ENCODE measurements at places on chromosomes 3 and 15. TPM values are rescaled to one million over a fixed set of nuclear protein-coding genes. Genes with fewer than 3 reads are reported as not detected.

- DNase-seq, result no peak
- H3K27ac ChIP-seq, result no peak overlapping the region
- H3K4me3 ChIP-seq, result peak overlapping the region; percentile 48
- H3K36me3 ChIP-seq, result no peaks in the 10 kb centered on the region
Measured at GRCh38 chr3:51982352-51982837, 940 bp upstream of the ACY1 start.

GRCh38 chr3:45381168-45381852 lies 7.1 kb upstream of the LARS2 start:
- no peaks in the 10 kb centered on the region for H3K36me3 ChIP-seq
- H3K27ac ChIP-seq, result no peak overlapping the region

The DUSP7 gene
- 30.5 TPM for total RNA-seq

GRCh38 chr3:11757441-11757875 lies 89.2 kb downstream of the TAMM41 start:
- no peak overlapping the region for H3K27ac ChIP-seq
- no peak for DNase-seq
- no peaks in the 10 kb centered on the region for H3K4me1 ChIP-seq
- H3K4me3 ChIP-seq, result no peak overlapping the region
- peaks cover 3% of the 10 kb centered on the region for H3K27me3 ChIP-seq
- no peaks in the 10 kb centered on the region for H3K36me3 ChIP-seq

GRCh38 chr3:67699882-67700281 lies 45.5 kb upstream of the SUCLG2 start:
- H3K27ac ChIP-seq, result no peak overlapping the region
- DNase-seq, result no peak
- H3K4me3 ChIP-seq, result no peak overlapping the region
- H3K27me3 ChIP-seq, result no peaks in the 10 kb centered on the region
- no peaks in the 10 kb centered on the region for H3K4me1 ChIP-seq

The ASB14 gene
- not detected for total RNA-seq

- H3K4me1 ChIP-seq, result no peaks in the 10 kb centered on the region
- H3K27ac ChIP-seq, result no peak overlapping the region
- H3K27me3 ChIP-seq, result no peaks in the 10 kb centered on the region
- DNase-seq, result no peak
- H3K36me3 ChIP-seq, result no peaks in the 10 kb centered on the region
- no peak overlapping the region for H3K4me3 ChIP-seq
Measured at GRCh38 chr3:171223396-171223795, 196.9 kb upstream of the SLC2A2 start.

- H3K27ac ChIP-seq, result no peak overlapping the region
- H3K27me3 ChIP-seq, result no peaks in the 10 kb centered on the region
- no peak overlapping the region for H3K4me3 ChIP-seq
- no peaks in the 10 kb centered on the region for H3K36me3 ChIP-seq
- H3K4me1 ChIP-seq, result no peaks in the 10 kb centered on the region
- DNase-seq, result no peak
Measured at GRCh38 chr3:6321999-6322398, 538.9 kb upstream of the GRM7 start.

The GOLGA8S gene
- 0.55 TPM for total RNA-seq

Data from endothelial cell of umbilical vein (primary cell).